Endothelial cell of umbilical vein (primary cell): ENCODE measurements at places on chromosomes 3 and 15.

GRCh38 chr3:29527246-29527645, 246.4 kb downstream of the RBMS3 start:
- DNase-seq, result peak; percentile 37

- DNase-seq, result no peak
Measured at GRCh38 chr15:67853454-67853853, 13.6 kb upstream of the RNU6-1 start.

DNA sequence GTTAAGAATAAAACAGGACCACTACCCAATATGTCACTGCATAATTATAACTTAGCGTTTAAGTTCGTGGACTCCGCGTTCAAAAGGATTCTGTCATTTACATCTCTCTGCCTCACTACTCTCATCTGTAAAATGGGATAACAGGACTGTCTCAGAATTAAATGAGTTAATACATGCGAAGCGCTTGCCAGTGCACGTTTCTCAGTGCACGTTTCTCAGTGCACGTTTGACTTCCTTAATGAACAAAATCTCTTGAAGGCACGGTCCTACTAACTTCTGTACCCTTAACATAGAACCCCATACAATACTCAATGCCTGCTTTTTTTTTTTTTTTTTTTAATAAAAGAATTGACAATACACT, 499 bp downstream of the RABL3 start:
- no peak for DNase-seq

DNA sequence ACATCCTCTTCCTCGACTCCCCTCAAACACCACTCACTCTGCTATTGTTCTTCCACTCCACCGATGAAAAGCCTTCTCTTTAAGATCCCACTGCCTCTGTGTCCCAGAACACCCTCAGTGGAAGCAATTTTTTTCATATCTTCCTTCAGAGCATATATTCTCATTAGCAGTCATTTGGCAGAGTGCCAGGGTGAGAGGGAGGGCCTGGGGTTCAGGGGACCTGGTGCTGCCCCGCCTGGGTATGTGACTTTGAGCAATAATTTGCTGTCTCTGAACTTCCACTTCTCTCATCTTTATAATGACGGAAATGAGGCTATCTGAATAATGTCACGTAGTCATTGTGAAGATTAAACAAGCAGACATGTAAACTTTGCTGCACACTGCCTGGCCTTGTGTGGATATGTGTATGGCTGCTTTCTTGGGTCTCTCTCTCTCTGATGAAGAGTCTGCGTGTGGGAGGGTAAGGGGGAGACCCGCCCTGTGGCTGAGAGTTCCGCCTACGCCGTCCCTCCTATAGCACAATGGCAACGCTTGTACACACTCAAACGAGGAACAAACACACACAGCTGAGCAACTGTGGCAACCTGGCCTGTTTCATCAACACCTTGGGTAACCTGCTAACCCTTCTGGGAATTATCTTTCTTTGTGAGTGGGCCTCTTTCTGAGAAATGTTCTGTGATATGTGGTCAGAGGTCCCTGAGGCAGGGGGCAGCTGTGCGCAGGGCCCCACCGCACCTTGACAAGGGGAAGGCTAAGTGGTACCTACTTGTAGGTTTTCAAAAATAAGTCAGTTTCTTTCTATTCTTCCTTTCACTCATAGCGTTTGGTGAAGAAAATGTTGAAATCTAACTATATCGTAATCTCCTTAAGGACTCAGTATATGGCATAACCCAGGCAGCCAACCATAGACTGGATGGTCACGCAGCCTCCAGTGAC, 369.8 kb downstream of the SV2B start:
- DNase-seq, result no peak

- no peak for DNase-seq
Measured at GRCh38 chr3:177211503-177212277, 14.4 kb upstream of the TBL1XR1 start.

DNA sequence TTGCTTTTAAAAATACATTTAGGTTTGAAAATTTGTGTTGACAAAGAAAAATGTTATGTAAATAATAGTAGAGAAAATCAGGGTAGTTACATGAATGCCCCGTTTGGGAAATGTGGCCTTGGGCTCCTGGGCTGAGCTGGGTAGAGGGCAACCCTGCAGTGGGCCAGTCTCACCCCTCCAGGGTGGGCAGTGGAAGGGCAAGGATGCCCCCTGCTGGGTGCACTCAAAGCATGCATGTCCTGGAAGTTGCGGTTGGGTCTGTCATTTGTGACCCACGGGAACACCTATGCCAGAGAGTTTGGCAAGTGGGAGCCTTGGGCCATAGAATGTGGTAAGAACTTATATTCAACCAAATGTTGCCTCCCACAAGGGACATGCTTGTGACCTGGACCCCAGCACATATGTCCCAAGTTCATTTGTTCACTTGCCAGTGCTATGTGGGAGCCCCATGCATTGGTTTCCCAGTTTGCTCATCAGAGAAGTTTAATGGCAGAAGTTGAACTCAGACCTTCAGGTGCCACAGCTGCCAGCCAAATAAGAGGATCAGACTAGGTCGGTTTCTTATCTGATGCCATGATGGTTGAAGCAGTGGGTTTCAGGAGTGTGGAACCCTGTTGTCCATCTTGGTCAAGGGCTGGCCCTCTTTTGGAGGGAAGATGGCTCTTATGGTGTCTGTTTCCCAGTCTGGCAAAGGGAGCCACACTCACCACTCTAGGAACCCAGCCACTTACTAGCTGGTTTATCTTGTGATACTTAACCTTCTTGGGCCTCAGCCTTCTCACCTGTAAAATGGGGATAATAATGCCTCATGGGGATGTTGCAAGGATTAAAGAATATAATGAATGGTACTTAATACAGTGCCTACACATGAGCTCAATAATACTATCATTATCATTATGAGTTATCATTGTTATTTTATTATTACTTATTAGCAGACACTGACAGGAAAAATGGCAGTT, 2.5 kb upstream of the PLCB2 start:
- peak; percentile 55 for DNase-seq

GRCh38 chr3:189901481-189901880, 219.2 kb downstream of the P3H2 start:
- DNase-seq, result no peak

- no peak for DNase-seq
Measured at GRCh38 chr3:12369029-12369428, 80.2 kb downstream of the PPARG start.

DNA sequence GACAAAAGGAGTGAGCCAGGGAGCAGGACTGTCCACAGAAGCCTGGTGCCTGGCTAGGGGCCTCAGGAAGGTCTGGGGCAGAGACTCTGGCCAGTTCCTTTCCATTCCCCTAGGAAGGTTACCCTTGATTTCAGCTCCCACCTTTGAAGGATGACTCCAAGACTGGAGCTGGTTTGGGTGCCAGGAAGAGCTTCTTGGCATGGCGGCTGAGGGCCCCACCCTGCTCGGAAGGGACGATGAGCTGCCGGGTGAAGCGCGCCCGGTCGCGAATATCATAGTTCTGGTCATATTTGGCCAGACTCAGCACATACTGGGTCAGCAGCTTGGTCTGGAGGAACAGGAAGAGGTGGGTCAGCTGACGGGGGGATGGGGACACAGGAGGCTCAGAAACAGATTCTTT, 19.4 kb upstream of the CPEB1 start:
- DNase-seq, result no peak

- no peak for DNase-seq
Measured at GRCh38 chr3:95508124-95508523, 1306.3 kb upstream of the EPHA6 start.

DNA sequence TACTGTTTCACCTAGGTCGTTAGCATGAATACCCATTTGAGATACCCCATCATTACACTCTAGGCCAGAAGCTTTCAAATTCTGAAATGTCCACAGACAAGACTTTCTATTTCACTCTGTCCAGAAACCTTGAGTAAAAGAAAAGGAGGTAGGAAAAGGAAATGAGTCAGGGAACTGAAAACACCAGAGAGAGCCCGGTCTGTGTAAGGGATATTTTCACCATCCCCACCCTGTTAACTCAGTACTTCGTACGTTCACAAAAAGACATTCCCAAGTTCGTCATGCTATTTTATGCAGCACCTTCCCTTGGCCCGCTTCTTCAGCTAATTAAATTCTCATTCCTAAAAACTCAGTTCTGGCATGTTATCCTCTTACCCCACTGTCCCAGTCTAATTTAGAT, 89.4 kb upstream of the SOX2 start:
- peak; percentile 90 for DNase-seq

DNA sequence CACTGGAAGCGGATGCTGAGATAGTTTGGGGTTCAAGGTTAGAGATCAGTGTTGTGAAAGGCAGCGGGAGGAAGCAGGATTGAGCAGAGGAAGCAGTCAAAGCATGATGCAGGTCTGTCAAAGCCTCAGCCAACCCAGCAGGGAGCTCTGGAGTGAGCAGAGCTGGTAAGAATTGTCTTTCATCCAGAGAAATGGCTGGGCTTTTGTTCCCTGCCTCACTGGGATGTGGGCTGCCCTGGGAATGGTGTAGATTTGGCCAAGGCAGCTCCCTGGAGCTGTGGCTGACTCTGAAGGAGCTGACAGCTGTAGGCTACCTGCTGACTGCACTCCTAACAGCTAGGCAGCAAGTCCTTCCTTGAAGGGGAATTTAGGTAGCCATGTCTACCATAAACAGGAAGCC, 61.9 kb upstream of the STXBP5L start:
- DNase-seq, result no peak

DNA sequence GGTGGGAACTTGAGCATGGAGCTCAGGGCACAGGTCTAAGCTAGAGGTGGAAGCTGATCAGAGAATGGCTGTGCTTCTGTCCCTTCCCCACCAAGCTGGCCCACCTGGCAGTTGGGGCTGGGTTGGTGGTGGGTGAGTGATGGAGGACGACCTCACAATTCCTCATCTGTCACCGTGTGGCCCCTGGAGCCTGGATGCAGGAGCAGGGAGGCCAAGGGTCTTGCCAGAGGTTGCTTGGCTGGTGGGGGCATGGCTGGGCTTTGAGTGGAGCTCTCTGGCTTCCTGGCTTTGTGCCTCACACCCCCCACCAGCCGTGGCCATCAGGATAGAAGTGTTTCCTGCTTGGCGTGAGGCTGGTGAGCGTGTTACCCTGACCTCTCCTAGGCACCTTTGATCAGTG, 36.0 kb downstream of the FBLN2 start:
- DNase-seq, result no peak

- DNase-seq, result no peak
Measured at GRCh38 chr15:64732156-64732860, 43.1 kb downstream of the RBPMS2 start.
